ENCODE measurements at places on chromosomes 5 and 9. TPM values are rescaled to one million over a fixed set of nuclear protein-coding genes. Genes with fewer than 3 reads are reported as not detected.
A peak's percentile ranks its signal among the peaks of the same experiment; 100 is the strongest.

DNA sequence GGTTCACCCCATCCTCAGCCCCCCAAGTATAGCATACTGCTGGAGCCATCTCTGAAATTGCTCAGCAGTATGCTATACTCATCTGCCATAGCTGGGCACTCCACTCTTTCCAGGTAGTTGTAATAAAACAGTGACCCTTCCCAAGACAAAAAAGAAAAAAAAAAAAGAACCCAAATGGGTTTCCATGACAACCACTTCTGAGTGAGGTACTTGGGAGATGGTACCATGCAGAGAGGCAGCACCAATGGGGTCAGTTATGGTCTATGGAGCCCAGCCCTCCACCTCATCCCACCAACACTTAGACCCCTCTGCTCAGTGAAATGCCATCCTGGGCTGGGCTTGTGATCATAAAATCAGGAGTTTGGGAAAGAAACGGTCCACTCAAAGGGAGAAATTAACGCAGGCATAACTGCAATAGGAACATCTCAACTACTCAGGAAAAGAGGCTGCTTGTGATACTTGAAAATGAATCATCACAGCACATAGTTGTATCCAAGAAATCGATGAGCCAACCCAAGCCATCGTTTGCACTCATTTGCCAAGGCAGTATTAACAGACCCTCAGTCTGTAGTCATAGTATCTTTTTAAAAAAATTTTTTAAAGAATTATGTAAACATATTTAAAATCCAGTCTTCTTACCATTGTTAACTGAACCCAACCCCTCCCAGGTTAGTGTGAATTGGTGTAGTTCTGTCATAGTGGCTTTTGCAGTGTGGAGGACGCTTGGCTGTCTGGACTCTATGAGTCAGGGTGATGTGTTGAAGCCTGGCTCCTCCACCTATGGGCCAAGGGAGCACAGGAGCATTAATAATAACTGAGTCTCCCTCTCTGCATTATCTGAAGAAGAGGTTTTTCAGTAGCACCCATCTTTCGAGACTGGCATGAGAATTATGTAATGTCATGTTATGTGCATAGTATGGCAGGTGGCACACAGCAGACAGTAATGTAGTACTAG, 402.7 kb downstream of the SPOCK1 start:
- H3K27ac ChIP-seq = no peak overlapping the region
- no peak overlapping the region for H3K4me3 ChIP-seq
- H3K27me3 ChIP-seq = no peaks in the 10 kb centered on the region
- no peak for DNase-seq

- no peak overlapping the region for H3K4me3 ChIP-seq
- no peak overlapping the region for H3K27ac ChIP-seq
- H3K36me3 ChIP-seq = no peaks in the 10 kb centered on the region
- H3K4me1 ChIP-seq = no peaks in the 10 kb centered on the region
Measured at GRCh38 chr9:86867804-86868313, 79.4 kb downstream of the GAS1 start.

- no peaks in the 10 kb centered on the region for H3K4me1 ChIP-seq
- no peak overlapping the region for H3K27ac ChIP-seq
- DNase-seq = no peak
- H3K27me3 ChIP-seq = no peaks in the 10 kb centered on the region
- H3K4me3 ChIP-seq = no peak overlapping the region
Measured at GRCh38 chr5:30041831-30042385, 1151.6 kb upstream of the CDH6 start.

GRCh38 chr9:6896562-6896961, 138.8 kb downstream of the KDM4C start:
- no peak overlapping the region for H3K4me3 ChIP-seq
- no peak for DNase-seq
- H3K27me3 ChIP-seq = no peaks in the 10 kb centered on the region
- H3K27ac ChIP-seq = no peak overlapping the region

DNA sequence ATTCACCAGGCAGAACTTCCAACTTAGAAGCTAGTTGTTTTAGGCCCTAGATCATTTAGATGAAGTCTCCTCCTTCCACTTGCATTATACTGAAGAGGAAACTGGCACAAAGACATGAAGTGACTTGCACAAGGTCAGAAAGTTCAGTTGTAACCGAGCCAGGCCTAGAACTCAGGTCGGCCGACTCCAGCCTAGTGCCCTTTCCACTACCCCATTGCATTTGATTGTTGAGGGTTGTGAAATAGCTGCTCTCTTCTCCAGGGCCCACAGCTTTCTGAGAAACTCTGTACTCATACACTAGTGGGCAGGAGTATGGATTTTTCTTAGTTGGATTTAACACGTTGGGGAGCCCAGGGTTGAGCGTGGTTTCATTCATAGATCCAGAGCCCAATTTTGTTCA, 5.6 kb downstream of the ZNF462 start:
- peak overlapping the region; percentile 62 for H3K27ac ChIP-seq
- no peak overlapping the region for H3K4me3 ChIP-seq
- no peaks in the 10 kb centered on the region for H3K36me3 ChIP-seq

DNA sequence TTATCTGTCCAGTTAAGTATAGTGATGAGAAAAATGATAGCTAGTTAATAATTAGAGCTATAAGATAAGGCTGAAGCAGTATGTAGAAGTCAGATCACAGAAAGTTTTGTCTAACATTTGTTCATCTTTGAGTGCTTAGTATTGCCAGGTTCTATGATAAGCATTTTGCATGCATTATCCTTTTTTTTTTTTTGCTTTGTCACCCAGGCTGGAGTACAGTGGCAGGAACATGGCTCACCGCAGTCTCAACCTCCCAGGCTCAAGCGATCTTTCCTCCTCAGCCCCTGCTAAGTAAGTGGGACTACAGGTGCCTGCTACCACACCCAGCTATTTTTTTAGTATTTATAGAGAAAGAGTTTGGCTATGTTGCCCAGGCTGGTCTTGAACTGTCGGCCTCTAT, 17.5 kb downstream of the BAAT start:
- no peaks in the 10 kb centered on the region for H3K27me3 ChIP-seq
- no peaks in the 10 kb centered on the region for H3K36me3 ChIP-seq
- H3K4me3 ChIP-seq = no peak overlapping the region
- no peaks in the 10 kb centered on the region for H3K4me1 ChIP-seq
- no peak overlapping the region for H3K27ac ChIP-seq
- no peak for DNase-seq

- no peaks in the 10 kb centered on the region for H3K4me1 ChIP-seq
- no peak overlapping the region for H3K4me3 ChIP-seq
- peaks cover under 1% of the 10 kb centered on the region for H3K27me3 ChIP-seq
- H3K27ac ChIP-seq = no peak overlapping the region
Measured at GRCh38 chr9:113822315-113822714, 53.8 kb upstream of the ZNF618 start.

DNA sequence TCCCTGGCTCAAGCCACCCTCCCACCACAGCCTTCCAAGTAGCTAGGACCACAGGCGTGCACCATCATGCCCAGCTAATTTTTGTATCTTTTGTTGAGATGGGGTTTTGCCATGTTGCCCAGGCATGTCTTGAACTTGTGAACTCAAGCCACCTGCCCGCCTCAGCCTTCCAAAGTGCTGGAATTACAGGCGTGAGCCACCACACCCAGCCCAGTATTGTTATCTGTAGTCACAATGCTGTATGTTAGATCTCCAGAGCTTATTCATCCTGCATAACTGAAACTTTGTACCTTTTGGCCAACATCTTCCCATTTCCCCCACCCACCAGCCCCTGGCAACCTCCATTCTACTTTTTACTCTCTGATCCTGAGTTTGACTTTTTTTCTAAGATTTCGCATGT, 37.5 kb downstream of the CREBRF start:
- peak overlapping the region; percentile 39 for H3K27ac ChIP-seq
- H3K27me3 ChIP-seq = no peaks in the 10 kb centered on the region
- H3K4me1 ChIP-seq = peaks cover 44% of the 10 kb centered on the region
- H3K36me3 ChIP-seq = peaks cover 29% of the 10 kb centered on the region

DNA sequence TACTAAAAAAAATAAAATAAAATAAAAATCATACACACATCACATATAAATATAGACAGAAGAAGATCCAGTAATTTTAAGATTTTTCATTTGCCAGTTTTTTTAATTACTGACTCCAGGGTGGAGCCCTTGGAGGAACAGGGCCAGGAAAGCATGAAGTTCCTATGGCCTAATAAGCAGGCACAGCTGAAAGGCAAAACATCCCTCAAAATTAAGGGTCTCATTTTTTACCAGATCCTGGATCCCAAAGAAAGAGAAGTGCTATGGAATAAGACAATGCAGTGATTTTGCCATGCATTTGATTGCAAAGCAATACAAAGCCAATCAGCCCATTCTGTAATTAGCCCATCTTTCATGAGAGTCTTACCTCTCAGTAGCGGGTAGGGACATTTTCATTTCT, 11.3 kb upstream of the DTWD2 start:
- no peak for DNase-seq
- H3K4me1 ChIP-seq = no peaks in the 10 kb centered on the region
- no peak overlapping the region for H3K27ac ChIP-seq
- no peaks in the 10 kb centered on the region for H3K27me3 ChIP-seq

DNA sequence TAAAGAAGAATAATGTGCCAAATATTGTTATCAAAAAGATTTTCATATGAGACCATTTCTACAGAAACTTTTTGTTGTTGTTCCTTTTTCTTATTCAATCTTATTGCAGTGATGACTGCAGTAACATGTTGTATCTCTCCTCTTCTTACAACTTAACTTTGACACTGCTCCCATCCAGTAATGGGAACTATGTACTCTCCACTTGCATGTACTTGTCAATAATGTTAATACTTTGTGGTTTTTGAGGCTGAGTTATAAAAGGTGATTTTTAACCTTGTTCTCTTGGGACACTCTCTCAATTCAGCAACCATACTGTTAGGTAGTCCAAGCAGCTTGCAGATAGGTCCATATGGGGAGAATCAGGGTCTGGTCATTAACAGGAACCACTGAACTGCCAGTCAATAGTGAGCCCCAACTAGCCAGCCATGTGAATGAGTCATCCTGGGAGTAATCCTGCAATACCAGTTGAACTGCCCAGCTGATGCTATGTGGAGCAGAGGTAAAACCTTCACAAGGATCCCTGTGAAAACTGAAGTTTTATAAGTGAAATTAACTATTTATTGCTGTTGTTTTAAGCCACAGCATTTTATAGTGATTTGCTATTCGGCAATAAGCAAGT, 199.6 kb upstream of the DAB2 start:
- H3K4me3 ChIP-seq = no peak overlapping the region
- no peaks in the 10 kb centered on the region for H3K27me3 ChIP-seq
- H3K4me1 ChIP-seq = no peaks in the 10 kb centered on the region
- no peaks in the 10 kb centered on the region for H3K36me3 ChIP-seq

- no peak overlapping the region for H3K4me3 ChIP-seq
- H3K27me3 ChIP-seq = no peaks in the 10 kb centered on the region
- no peaks in the 10 kb centered on the region for H3K4me1 ChIP-seq
- no peak overlapping the region for H3K27ac ChIP-seq
Measured at GRCh38 chr9:105357937-105358336, 89.9 kb upstream of the FSD1L start.

- no peak for DNase-seq
- H3K27me3 ChIP-seq = no peaks in the 10 kb centered on the region
- H3K4me3 ChIP-seq = peak overlapping the region; percentile 35
- peaks cover 18% of the 10 kb centered on the region for H3K4me1 ChIP-seq
- H3K27ac ChIP-seq = no peak overlapping the region
Measured at GRCh38 chr5:39199335-39199734, 20.0 kb downstream of the FYB1 start.

GRCh38 chr9:128361296-128361985, 9.7 kb upstream of the URM1 start:
- H3K36me3 ChIP-seq = peaks cover 7% of the 10 kb centered on the region
- peaks cover 22% of the 10 kb centered on the region for H3K4me1 ChIP-seq
- H3K4me3 ChIP-seq = peak overlapping the region; percentile 55
- DNase-seq = no peak
- peak overlapping the region; percentile 69 for H3K27ac ChIP-seq

- H3K4me1 ChIP-seq = no peaks in the 10 kb centered on the region
- H3K36me3 ChIP-seq = no peaks in the 10 kb centered on the region
- H3K27ac ChIP-seq = no peak overlapping the region
- H3K4me3 ChIP-seq = no peak overlapping the region
Measured at GRCh38 chr9:76044266-76044819, 153.9 kb downstream of the PCSK5 start.

DNA sequence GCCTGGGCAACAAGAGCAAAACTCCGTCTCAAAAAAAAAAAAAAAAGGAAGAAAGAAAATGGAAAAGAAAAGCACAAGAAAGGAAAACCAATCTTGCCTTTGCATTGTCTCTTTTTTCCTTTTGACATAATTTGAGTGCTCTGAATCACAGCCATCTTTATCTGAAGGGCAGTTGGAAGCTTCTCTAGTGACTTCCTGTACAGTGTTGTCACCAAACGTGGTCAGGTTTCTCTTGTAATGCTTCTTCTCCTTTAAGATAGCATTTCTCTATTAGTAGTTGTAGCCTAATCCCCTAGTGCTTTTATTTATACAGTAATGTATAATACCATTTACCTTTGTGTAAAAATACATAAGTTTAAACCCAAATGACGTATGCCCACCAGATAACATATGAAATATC, 18.1 kb downstream of the PRKACG start:
- H3K36me3 ChIP-seq = peaks cover 4% of the 10 kb centered on the region
- peaks cover 17% of the 10 kb centered on the region for H3K4me1 ChIP-seq
- no peak overlapping the region for H3K4me3 ChIP-seq

GRCh38 chr5:5062525-5063302, 77.4 kb upstream of the ADAMTS16 start:
- DNase-seq = no peak
- H3K27me3 ChIP-seq = no peaks in the 10 kb centered on the region
- H3K27ac ChIP-seq = no peak overlapping the region
- H3K4me3 ChIP-seq = no peak overlapping the region

DNA sequence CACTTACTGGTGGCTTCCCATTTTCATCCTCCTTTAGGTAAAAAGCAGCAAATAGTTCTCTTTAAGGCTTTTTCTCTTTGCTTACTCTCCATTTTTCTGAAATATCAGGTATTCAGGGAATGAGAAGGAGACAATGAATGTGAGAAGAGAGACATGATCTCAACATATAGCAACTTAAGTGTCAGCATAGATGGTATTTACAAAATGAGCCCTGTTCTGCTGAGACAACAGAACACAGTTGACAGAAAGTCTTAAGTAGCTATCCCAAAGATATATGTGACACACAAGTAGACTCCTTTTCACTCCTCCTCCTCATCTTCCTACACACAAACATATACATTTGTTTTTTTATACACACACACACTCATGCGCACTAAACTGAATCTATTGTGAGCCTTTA, 649.3 kb upstream of the WWC1 start:
- peaks cover 3% of the 10 kb centered on the region for H3K4me1 ChIP-seq
- H3K27ac ChIP-seq = no peak overlapping the region
- H3K36me3 ChIP-seq = no peaks in the 10 kb centered on the region

- DNase-seq = peak; percentile 28
- H3K36me3 ChIP-seq = no peaks in the 10 kb centered on the region
- H3K27me3 ChIP-seq = no peaks in the 10 kb centered on the region
- H3K4me1 ChIP-seq = peaks cover 11% of the 10 kb centered on the region
Measured at GRCh38 chr9:131348631-131349521, 45.0 kb upstream of the PRRC2B start.

LECT2 gene
- not detected for total RNA-seq

ARSB gene
- 21.6 TPM for total RNA-seq

SEMA6A gene
- total RNA-seq = 44.3 TPM
